ENCODE measurements at places on chromosomes 2 and 18.

GRCh38 chr2:226187156-226187555, 612.5 kb downstream of the IRS1 start:
- no peak for DNase-seq

DNA sequence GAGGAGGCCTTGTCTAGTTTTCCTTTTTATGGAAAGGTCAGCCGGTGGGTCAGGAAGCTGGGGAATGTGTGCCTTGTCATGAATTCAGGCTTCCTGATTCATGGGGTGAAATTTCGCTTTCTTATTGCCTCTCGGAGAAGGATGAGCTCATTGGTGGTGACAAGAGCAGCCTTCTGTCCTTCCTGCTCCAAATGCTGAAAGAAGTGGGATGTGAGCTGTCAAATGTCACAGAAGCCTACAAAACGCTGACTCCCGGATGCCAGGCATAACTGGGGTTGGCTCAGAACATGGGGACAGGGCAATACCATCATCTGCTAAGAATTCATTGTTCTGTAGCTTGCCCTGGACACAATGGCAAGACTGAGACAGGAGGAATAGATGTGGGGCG, 55.8 kb upstream of the FAM136A start:
- DNase-seq: no peak

DNA sequence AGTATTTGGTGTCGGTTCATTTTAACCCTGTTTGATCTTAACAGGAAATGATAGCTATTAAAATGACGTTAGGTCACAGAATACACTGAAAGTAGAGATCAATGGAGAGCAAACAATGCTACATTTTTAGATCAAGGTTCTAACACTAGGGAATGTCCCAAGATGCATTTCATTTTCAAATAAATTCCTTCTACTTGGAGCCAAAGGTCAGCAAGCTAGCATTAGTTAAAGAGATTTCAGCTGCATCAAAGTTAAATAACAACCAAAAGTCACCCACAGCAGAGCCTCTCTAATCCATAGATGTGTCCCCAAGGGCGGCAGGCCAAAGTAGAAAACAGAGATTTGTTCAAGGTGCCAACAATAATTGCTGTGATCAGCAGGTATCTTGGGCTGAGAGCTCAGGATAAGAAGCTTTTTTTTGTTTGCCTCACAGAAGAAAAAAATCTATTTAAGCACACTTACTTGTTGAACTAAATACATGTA, 1233.6 kb upstream of the TMEFF2 start:
- no peak for DNase-seq

DNA sequence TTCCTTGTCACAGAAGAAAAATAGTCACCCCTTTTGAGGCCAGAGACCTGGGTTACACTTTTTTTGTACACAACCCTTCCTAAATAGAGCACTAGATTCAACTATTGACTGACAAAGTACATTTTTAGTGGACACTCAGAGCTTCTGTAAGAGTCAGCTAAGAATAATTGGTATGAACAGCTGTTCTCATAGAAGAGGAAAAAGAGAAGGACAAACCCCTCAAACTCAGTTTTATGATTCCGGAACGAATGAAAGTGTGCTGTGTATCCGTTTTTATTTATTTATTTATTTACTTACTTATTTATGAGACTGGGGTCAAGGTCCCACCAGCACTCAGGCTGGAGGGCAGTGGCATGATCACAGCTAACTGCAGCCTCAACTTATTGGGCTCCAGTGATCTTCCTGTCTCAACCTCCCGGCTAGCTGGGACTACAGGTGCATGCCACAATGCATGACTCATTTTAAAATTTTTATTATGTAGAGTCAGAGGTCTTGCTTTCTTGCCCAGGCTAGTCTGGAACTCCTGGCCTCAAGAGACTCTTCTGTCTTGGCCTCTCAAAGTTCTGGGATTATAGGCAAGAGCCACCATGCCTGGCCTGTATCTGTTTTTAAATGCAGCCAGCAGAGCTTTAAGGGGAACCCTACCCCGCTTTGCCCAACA, 36.0 kb upstream of the FZD5 start:
- no peak for DNase-seq

- DNase-seq: no peak
These were observed 430 bp downstream of the BIN1 start for GRCh38 chr2:127106457-127106990.

DNA sequence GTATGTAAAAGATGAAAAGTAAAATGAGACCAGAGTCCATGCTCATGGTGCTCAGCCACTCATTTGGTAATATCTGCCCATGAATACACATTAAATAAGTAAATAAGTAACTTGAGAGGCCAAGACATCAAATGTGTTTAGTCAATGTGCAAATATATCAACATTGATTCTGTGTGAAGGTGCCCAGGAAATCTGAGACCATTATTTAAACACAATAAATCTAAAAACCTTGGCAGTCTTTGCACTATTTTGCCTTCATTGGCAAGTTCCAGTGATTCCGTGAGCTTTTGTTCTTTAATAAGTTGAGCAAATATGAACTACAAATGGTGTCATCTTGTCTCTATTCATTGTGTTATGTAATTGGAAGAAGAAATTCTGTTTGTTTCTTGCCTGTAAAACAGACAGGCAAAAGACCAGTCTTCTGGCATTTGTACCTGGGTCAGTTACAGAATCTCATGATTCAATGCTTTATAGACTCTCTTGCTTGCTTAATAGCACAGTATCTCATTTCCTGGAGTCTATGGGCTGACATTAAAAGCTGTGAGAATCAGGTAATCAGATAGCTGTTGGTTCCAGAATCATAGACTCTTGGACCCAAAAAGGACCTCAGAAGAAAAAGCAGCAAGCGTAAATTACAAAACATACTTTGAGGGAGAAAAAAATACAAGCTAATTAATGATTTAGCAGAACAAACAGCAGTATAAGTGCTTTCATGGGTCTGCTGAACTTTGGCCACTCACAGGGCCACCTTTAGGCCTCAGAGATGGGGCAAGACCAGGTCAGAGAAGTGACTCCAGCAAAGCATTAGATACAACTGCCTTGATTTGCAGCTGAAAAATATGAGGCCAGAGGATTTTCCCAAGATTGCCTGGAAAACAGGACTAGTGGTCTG, 20.0 kb upstream of the SERPINB3 start:
- DNase-seq: no peak

- no peak for DNase-seq
These were observed 191.8 kb downstream of the RNF144A start for GRCh38 chr2:7108792-7109532.

DNA sequence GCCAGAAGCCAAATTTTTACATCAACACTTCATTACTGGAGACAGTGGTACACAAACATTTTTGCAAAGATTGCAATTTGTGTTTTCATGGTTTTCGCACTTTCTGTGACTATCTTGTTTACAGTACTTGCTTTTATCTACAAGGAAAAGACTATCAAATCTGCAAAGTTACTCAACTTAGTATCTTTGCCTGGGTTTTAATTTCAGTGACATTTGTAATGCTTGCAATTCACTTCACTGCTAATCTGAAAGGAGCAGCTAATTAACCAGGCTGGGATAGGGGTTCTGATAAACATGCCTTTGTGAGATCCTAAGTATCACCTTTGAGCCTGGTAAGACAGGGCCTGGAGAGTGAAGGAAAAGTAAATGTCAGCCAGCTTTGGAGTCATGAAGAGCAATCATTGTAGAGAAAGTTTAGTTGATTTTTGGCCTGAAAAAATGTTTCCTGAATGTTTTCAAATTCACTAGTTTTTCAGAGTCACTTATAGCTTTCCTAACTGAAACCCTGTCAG, 194.2 kb downstream of the RIT2 start:
- no peak for DNase-seq

DNA sequence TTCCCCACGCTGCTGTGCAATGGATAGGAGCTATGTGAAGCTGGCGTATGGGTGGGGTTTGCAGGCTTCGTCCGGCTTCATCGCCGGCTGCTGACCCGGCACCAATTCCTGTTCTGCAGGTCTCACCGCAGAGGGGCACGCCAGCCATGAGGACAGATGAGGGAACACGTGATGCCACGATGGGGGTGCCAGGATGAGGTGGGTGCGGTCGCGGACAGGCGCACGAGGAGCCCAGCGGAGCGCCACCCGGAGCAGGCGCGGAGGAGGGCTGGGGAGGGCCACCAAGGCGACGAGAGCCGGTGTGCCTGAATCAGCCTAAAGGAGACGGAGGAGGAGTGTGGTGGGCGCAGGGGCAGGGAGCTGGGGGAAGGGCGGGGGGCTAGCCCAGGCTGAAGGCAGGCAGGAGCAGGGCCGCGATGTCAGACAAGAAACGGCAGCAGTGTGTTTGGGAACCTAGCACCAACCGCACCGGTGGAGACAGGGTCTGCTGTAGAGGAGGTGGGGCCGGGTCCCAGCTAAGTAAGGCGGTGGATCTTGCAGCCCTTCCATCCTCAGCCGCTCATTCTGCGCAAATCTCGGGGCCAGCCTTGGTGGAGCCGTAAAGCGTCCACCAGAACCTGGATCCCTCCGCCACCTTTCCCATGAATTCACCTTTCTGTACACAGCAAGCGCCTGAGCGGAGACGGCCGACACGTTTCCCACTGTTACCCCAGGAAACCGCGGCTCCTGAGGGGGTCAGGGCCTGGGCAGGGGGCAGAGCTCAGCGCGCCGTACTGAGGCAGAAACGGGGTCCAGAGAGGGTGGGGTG, 17.0 kb upstream of the CD8A start:
- peak; percentile 64 for DNase-seq

- DNase-seq: no peak
These were observed 756.6 kb downstream of the RNF144A start for GRCh38 chr2:7673853-7674252.
